Activated CD8-positive, alpha-beta T cell treated with anti-CD3 and anti-CD28 coated beads for 36 hours (primary cell): ENCODE measurements at places on chromosomes 6 and 20. TPM values are rescaled to one million over a fixed set of nuclear protein-coding genes. Genes with fewer than 3 reads are reported as not detected.
A peak's percentile ranks its signal among the peaks of the same experiment; 100 is the strongest.

- H3K4me1 ChIP-seq, result no peaks in the 10 kb centered on the region
- DNase-seq, result no peak
- no peak overlapping the region for H3K4me3 ChIP-seq
- H3K27me3 ChIP-seq, result peaks cover 6% of the 10 kb centered on the region
Observed at GRCh38 chr6:106749609-106750008, 120.2 kb downstream of the QRSL1 start.

DNA sequence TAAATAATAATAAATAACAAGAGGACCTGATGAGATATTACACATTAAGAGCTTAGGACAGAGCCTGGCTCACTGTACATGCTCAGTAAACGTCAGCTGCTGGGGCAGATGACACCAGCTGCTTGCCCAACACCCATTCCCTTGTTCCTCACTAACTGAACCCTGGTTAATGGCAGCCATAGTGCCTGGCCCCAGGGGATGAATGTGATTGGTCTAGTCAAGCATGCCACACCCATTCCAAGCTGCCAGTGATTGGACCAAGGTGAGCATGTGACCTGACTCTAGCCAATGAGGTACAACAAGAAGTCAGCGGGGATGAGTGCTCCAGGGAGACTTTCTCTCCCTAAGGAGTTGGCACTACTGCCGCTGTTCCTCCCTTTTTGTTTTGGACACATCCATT lies 85.1 kb upstream of the PTPN1 start:
- no peak overlapping the region for H3K27ac ChIP-seq
- H3K4me1 ChIP-seq, result no peaks in the 10 kb centered on the region
- H3K27me3 ChIP-seq, result no peaks in the 10 kb centered on the region

GRCh38 chr6:42970871-42971612 lies 7.9 kb downstream of the PEX6 start:
- DNase-seq, result peak; percentile 59
- H3K4me1 ChIP-seq, result peaks cover 29% of the 10 kb centered on the region
- H3K27me3 ChIP-seq, result no peaks in the 10 kb centered on the region
- H3K4me3 ChIP-seq, result no peak overlapping the region
- H3K36me3 ChIP-seq, result peaks cover 8% of the 10 kb centered on the region

- H3K4me1 ChIP-seq, result no peaks in the 10 kb centered on the region
- no peaks in the 10 kb centered on the region for H3K36me3 ChIP-seq
- no peak overlapping the region for H3K4me3 ChIP-seq
- peak; percentile 3 for DNase-seq
- H3K27ac ChIP-seq, result no peak overlapping the region
- H3K27me3 ChIP-seq, result peaks cover 2% of the 10 kb centered on the region
Observed at GRCh38 chr20:47854687-47855212, 69.5 kb upstream of the SULF2 start.

DNA sequence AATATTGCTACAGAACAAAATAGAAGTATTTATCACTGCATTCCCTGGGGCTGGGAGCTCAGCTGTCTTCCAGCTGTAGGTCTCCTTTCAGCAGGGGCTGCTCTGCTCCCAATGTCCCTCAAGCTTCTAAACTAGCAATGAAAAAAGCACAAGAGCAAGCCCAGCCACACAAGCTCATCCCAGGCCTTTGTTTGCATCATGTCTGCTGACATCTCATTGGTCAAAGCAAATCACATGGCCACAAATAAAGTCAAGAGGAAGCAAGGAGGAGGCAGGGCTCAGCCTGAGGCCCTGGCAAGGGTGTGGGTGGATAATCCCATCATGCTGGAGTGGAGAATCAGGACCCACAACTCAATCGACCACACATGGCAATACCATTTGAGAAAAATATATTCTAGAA lies 2.2 kb upstream of the BFSP1 start:
- H3K27me3 ChIP-seq, result peaks cover 15% of the 10 kb centered on the region
- no peaks in the 10 kb centered on the region for H3K36me3 ChIP-seq
- H3K27ac ChIP-seq, result no peak overlapping the region
- no peak overlapping the region for H3K4me3 ChIP-seq
- DNase-seq, result peak; percentile 27
- H3K4me1 ChIP-seq, result peaks cover 19% of the 10 kb centered on the region

- H3K4me3 ChIP-seq, result no peak overlapping the region
- H3K4me1 ChIP-seq, result peaks cover 9% of the 10 kb centered on the region
Observed at GRCh38 chr6:96929741-96930140, 5.2 kb downstream of the KLHL32 start.

DNA sequence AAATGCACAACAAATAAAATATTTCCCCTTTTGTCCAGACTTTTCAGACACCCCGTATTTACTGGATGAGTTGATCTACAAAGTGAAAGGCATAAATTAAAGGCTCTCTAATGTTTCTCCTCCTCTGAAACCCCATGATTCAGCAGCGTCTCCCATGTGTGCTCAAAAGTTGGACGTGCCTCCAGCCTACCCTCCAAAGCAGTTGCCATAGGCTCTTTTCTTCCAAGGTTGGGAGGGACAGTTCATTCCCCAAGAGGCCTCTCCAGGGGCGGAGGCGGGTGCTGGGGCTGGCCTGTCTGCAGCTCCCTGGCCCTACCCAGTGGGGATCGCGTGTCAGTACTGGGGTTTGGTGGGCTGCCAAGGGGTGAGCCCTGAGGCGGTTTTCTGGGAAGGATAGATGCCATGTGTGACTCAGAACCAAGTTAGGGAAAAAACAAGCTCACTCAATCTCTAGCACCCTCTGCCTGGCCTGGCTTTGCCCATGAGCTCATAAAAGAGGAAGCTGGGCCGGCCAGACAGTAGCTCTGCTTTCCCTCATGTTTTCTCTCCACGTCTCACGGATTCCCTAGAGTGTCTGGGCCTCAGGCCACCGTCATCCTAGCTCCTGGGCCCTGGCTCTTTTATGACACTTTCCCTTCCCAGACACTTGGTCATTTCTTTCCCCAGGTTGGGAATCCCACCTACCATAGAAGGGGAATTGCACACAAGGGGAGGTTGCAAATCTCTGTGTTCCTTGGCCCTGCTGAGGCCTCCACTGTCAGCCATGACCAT lies 8.0 kb upstream of the IER3 start:
- no peak for DNase-seq
- H3K4me1 ChIP-seq, result peaks cover 34% of the 10 kb centered on the region
- no peaks in the 10 kb centered on the region for H3K36me3 ChIP-seq

Gene EBF4
- 1.2 TPM for total RNA-seq

DNA sequence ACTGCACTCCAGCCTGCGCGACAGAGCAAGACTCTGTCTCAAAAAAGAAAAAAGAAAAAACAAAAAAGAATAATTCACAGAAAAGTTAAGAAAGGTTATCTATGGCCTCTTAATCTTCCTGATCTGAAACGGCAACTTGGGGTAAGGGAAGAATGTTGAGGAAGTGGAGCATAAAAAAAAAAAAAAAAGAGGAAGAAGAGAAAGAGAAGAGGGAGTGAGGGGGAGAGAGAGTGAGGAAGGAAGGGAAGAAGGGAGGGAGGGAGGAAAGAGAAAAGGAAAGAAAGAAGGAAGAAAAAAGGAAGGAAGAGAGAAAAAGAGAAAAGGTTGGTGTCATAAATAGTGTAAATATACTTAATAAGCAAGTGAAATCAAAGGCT lies 68.9 kb upstream of the NCOA3 start:
- H3K27me3 ChIP-seq, result no peaks in the 10 kb centered on the region
- no peak for DNase-seq
- peaks cover 2% of the 10 kb centered on the region for H3K36me3 ChIP-seq
- H3K4me3 ChIP-seq, result no peak overlapping the region
- H3K4me1 ChIP-seq, result no peaks in the 10 kb centered on the region
- H3K27ac ChIP-seq, result no peak overlapping the region

DNA sequence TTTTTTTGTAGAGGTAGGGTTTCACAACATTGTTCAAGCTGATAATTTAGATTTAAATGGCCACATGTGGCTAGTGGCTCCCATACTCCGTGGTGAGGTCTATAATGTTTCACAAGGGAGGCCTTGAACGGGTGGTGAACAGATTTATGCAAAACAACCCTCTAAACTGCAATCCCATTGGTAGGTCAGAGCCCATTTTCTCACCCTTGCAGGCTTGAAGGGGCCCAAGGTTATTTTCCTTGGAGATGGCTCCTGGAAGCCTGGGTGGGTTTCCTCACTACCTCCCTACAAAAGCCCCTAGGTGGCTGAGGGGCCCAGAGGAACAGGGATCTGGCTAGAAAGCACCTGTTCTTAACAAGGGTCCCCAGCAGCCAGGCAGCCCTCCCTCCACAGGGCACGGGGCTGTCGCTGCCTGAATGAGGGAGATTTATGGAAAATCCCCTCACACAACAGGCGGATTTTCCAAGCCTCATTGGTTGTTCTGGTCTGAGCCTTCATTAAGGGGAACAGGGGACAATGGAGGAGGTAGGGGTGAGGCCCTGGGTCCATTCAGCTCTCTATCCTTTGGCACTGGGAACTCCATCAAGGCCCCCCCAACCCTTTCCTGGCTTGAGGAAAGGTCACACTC lies 64.6 kb downstream of the VEGFA start:
- no peaks in the 10 kb centered on the region for H3K4me1 ChIP-seq
- DNase-seq, result no peak
- no peak overlapping the region for H3K27ac ChIP-seq
- H3K36me3 ChIP-seq, result no peaks in the 10 kb centered on the region
- H3K4me3 ChIP-seq, result no peak overlapping the region
- no peaks in the 10 kb centered on the region for H3K27me3 ChIP-seq

GRCh38 chr20:44758247-44759101 lies 12.8 kb downstream of the KCNK15 start:
- peaks cover 3% of the 10 kb centered on the region for H3K27me3 ChIP-seq
- no peaks in the 10 kb centered on the region for H3K36me3 ChIP-seq
- H3K4me3 ChIP-seq, result no peak overlapping the region
- H3K4me1 ChIP-seq, result no peaks in the 10 kb centered on the region
- no peak for DNase-seq
- H3K27ac ChIP-seq, result no peak overlapping the region

DNA sequence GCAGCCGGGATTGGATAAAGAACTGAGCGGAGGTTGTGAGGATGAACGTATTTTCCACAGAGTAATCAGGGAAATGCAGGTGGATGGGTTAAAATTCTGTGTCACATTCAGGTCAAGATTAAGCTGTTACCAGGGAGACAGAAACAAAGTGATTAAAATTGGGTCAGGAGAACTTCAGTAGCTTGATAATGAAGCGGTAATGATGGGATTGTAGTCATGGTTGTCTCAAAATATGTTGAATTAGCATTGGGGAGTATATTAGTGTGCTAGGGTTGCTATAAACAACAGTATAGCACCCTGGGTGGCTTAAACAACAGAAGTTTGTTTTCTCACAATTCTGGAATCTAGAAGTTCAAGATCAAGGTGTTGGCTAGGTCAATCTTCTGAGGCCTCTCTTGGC lies 155.5 kb downstream of the GJA1 start:
- no peak overlapping the region for H3K4me3 ChIP-seq
- no peaks in the 10 kb centered on the region for H3K36me3 ChIP-seq
- H3K27me3 ChIP-seq, result no peaks in the 10 kb centered on the region
- no peak for DNase-seq
- no peaks in the 10 kb centered on the region for H3K4me1 ChIP-seq

Gene LRP11
- total RNA-seq, result 1.9 TPM

Gene GHRH
- not detected for total RNA-seq

Gene VSTM2L
- not detected for total RNA-seq

- H3K27ac ChIP-seq, result no peak overlapping the region
- H3K4me3 ChIP-seq, result no peak overlapping the region
- no peak for DNase-seq
- no peaks in the 10 kb centered on the region for H3K27me3 ChIP-seq
Observed at GRCh38 chr6:91099479-91099878, 512.6 kb upstream of the MAP3K7 start.
